ENCODE measurements at places on chromosomes 4 and X.

DNA sequence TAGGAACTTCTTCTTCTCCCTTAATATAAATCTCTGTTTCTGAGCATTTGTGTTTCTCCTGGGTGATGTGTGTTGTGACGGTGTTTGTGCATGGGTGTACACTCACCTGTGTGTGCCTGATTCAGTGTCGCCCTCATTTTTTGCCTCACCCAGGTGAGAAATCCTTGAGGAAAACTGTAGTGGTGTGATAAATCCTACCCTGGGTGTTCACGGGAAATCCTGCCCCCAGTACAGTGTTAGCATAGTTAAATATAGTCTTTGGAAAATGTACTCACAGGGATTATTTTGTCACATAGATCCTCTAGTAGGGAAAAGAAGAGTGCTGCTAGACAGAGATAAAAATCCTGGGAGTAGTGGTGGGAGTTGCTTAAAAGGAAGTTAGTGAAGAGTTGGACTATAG, 291.9 kb upstream of the PITX2 start:
- DNase-seq = no peak

GRCh38 chrX:142804085-142804484, 221.6 kb upstream of the SPANXN4 start:
- no peak for DNase-seq

- DNase-seq = no peak
These were observed 277.3 kb downstream of the CHIC1 start for GRCh38 chrX:73840120-73840924.

DNA sequence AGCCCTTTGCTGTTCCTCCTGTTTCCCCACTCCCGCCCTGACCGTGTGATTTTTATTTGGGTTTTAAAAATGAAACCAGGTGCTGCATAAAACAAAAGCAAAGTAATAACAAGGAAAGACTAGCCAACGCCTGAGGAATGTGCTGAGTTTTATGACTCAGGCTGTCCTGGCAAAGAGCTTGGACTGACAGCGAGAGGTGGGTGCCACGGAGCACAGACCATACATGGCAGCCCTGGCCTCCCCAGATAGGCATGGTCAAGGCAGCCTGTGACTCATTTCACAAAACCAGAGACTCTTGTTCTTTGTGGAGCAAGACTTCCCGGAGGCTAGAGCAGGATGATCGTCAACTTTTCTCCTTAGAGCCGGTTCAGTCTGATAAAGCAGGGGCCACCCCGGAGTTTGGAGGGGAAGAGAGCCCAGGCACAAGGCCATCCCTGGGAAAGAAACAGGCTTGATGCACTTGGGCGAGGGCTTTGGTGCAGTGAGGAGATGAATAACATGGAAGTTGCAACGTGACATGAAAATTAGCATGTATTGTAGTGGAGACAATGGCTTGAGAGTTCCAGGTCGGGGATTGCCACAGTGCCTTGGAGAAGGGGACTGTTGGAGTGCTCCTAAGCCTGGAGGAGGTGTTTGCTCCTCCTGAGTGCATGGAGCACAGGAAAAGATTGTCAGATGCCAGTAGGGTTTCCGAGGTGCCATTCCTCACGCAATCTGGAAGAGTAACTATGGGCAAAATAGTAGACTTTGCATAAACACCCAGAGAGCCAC, 54.8 kb downstream of the C4orf51 start:
- no peak for DNase-seq

GRCh38 chr4:169314906-169315305, 44.1 kb upstream of the SH3RF1 start:
- no peak for DNase-seq

- DNase-seq = no peak
These were observed 371.4 kb downstream of the NLGN4X start for GRCh38 chrX:5857232-5857631.

- no peak for DNase-seq
These were observed 18.8 kb upstream of the AREG start for GRCh38 chr4:74426101-74426500.

DNA sequence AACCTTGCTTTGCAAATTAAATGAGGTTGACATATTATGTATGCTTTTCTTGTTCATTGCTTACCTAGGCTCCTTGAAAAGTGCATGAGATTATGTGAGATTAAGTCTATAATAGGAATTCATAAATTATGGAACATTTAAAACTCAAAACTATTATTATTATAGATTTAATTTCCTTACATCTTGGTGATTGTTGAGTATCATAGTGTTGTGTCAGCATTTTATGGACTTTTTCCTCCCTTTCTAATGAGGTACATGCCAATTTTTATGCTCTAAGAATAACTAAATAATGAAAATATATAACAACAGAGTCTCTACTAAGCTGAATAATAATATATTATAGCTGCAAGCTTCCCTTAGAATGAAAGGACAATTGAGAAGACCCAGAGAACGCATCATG, 848.8 kb upstream of the AADAT start:
- DNase-seq = no peak

DNA sequence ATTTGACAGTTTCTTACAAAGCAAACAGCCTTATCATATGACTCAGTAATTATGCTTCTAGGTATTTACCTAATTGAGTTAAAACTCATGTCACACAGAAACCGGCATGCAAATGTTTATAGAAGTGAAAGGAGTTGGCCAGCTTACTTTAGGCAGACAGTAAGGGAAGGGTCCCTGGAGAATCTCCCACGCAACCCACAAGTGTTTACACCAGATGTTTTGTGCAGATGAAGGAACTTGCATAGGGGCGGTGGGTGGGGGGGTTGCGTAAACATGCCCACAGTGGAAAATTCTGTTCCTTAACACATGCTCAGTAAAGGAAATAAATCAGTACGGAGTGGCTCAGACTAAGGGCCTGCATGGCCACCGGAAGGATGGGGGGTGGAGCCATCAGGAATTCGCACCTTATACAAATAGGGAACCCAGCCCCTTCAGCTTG, 330.5 kb upstream of the AADAT start:
- no peak for DNase-seq

GRCh38 chrX:153701706-153702105, 14.0 kb downstream of the SLC6A8 start:
- no peak for DNase-seq

GRCh38 chrX:103877571-103877970, 45.5 kb upstream of the RAB9B start:
- DNase-seq = no peak

DNA sequence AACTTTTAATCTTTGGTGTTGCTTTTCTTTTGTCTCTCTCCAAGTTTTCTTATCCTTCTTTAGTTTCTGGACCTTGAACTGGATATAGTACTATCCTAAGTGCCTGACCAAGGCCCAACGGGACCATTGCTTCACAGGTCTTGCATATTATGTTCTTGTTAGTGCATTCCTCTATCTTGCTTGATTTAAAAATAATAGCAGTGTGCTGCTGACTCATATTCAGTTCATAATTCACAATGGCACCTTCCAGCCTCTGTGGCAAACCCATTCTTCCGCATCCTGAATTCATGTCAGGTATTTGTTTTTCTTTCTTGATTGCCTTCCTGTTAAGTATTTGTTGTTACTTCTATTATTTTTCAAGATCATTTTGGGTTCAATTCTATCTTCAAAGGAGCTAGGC, 197.1 kb upstream of the GIMD1 start:
- no peak for DNase-seq

GRCh38 chr4:184583738-184584502, 65.3 kb downstream of the CASP3 start:
- no peak for DNase-seq

All from activated B cell treated with CpG ODN at 0.5 μM for 24 hours (primary cell).